ENCODE measurements at places on chromosomes 4 and X. TPM values are rescaled to one million over a fixed set of nuclear protein-coding genes. Genes with fewer than 3 reads are reported as not detected.

Gene PGM2
- 37.6 TPM for total RNA-seq

Gene C4orf36
- total RNA-seq = 2.5 TPM

Gene USP26
- total RNA-seq = not detected

Gene SOD3
- total RNA-seq = 3.8 TPM

Gene ALB
- 196 TPM for total RNA-seq

Gene CCSER1
- 18.1 TPM for total RNA-seq

Gene CT47B1
- total RNA-seq = not detected

Gene EPHA5
- total RNA-seq = 2.4 TPM

Gene SPANXB1
- total RNA-seq = not detected

DNA sequence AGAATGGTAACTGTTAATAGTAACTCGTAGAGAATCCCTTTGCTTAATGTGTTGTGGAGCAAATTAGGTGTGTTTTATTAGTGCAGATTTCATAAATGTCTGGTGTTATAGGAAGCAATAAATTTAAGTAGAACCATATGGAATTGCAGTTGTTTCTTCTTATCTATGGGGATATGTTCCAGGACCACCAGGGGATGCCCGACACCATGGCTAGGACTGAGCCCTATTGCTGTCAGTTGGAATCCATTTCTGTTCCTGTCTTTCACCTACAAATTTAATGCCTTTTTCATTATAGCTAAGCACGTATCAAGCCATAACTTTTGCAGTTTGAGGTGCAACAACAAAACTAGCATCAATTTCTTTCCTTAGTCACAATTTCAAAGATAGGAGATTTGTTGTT is 72.5 kb downstream of the DDIT4L start:
- no peak overlapping the region for H3K27ac ChIP-seq
- H3K27me3 ChIP-seq = no peaks in the 10 kb centered on the region
- no peak for DNase-seq
- no peaks in the 10 kb centered on the region for H3K36me3 ChIP-seq

DNA sequence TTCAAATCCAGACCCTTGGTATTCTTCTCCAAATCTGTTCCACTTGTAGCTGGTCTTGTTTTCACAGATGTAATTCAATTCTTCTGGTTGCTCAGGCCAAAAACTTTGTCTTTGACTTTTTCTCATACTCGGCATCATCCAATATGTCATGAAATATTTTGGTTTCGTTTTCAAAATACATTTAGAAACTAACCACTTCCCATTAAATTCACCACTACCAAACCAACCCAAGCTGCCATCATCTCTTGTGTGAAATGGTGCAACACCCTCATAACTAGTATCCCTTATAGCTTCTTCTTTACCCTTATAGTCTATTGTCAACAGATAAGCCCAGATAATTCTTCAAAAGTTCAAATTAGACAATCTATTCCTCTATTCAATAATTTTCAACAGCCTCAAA is 192.1 kb downstream of the PRR32 start:
- DNase-seq = no peak
- no peak overlapping the region for H3K27ac ChIP-seq
- no peaks in the 10 kb centered on the region for H3K4me1 ChIP-seq
- H3K27me3 ChIP-seq = no peaks in the 10 kb centered on the region
- no peak overlapping the region for H3K4me3 ChIP-seq
- H3K36me3 ChIP-seq = no peaks in the 10 kb centered on the region

DNA sequence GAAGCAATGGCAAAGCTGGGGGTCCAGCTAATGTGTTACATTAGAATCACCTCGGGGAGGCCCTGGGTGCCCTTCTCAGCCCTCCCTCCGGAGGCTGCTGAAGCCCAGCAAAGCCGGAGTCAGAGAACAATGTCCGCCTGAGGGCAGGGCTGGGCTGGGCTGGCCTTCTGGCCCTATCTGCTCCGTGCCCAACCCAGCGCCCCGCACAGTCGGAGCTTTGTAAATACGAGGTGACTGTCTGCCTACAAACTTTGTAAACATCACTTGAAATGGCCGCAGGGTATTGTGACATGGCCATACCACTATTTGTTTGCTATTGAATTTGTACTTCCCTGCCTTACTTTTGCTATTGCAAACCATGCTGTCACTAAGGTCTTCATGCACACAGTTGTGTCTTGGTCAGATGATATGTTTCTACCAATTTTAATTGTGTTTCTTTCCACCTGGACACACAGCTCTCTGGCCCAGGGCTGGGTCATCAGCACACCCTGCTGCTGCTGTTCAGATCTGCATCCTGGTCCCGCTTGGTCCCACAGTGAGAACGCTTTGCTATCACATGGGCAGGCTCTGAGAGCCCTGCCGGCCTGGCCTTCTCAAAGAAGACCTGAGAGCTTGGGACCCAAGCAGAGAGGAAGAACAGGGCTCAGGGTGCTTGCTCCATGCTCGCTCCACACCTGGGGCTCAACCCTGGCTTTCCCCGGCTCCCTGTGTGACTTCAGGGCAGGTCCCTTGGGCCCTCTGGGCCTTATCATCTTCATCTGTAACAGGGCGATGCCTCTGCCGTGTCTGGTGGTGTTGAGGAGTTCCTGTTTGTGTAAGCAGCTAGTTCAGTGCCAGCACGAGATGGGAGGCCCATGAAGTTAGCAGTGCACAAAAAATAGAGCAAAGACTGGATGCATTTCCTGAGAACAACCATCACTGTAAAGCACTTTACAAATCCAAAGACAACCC is 2.3 kb downstream of the S100P start:
- H3K27me3 ChIP-seq = no peaks in the 10 kb centered on the region
- no peak for DNase-seq
- H3K4me3 ChIP-seq = peak overlapping the region; percentile 45
- peaks cover 13% of the 10 kb centered on the region for H3K36me3 ChIP-seq
- peak overlapping the region; percentile 77 for H3K27ac ChIP-seq
- H3K4me1 ChIP-seq = peaks cover 27% of the 10 kb centered on the region

- no peaks in the 10 kb centered on the region for H3K36me3 ChIP-seq
- H3K27ac ChIP-seq = no peak overlapping the region
- peaks cover 3% of the 10 kb centered on the region for H3K4me1 ChIP-seq
Measured at GRCh38 chr4:32485956-32486355, 1765.8 kb downstream of the PCDH7 start.

- no peaks in the 10 kb centered on the region for H3K36me3 ChIP-seq
- H3K27ac ChIP-seq = no peak overlapping the region
- no peaks in the 10 kb centered on the region for H3K4me1 ChIP-seq
- DNase-seq = no peak
- no peak overlapping the region for H3K4me3 ChIP-seq
Measured at GRCh38 chrX:146907391-146908240, 93.1 kb upstream of the CXorf51A start.

GRCh38 chr4:110622841-110623717 is at the start of gene PITX2:
Gene PITX2 (minus strand): TSS chr4:110623077. CDS start chr4:110622460, 617 bp downstream.
- H3K36me3 ChIP-seq = peaks cover 8% of the 10 kb centered on the region
- peak; percentile 97 for DNase-seq
- H3K27me3 ChIP-seq = peaks cover 100% of the 10 kb centered on the region
- peak within 1 kb of the TSS; percentile 87 for H3K4me3 ChIP-seq
- H3K27ac ChIP-seq = peak within 1 kb of the TSS; percentile 48
- H3K4me1 ChIP-seq = peaks cover 28% of the 10 kb centered on the region

GRCh38 chrX:132433551-132433950 is 55.3 kb downstream of the MBNL3 start:
- no peak overlapping the region for H3K4me3 ChIP-seq
- H3K27ac ChIP-seq = no peak overlapping the region
- no peak for DNase-seq
- H3K36me3 ChIP-seq = peaks cover 14% of the 10 kb centered on the region
- peaks cover 11% of the 10 kb centered on the region for H3K4me1 ChIP-seq

DNA sequence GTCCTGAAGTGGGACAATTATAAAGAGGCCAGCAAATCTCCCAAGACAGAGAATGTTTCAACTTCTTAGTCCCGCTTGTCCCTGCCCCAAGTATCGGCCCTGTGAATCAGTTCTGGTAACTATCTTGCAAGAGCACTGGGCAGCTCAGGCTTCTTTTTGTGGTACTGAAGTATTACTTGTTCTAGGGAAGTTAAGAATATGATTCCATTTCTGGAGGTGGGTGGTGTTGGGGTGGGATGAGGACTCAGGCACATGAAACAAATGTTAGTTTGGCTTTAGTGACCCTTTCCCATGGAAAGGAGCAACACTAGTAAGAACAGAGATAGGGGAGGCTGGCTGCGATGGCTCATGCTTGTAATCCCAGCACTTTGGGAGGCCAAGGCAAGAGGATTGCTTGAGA is 28.9 kb downstream of the HOPX start:
- H3K27me3 ChIP-seq = peaks cover 56% of the 10 kb centered on the region
- H3K36me3 ChIP-seq = no peaks in the 10 kb centered on the region
- H3K4me1 ChIP-seq = peaks cover 17% of the 10 kb centered on the region
- DNase-seq = no peak
- no peak overlapping the region for H3K4me3 ChIP-seq

- peaks cover 43% of the 10 kb centered on the region for H3K4me1 ChIP-seq
- no peaks in the 10 kb centered on the region for H3K36me3 ChIP-seq
- no peak for DNase-seq
- H3K27me3 ChIP-seq = no peaks in the 10 kb centered on the region
Measured at GRCh38 chr4:139015948-139016471, 429 bp downstream of the NOCT start.

GRCh38 chrX:9539605-9540387 is 74.9 kb downstream of the TBL1X start:
- H3K4me3 ChIP-seq = no peak overlapping the region
- DNase-seq = no peak
- H3K27me3 ChIP-seq = no peaks in the 10 kb centered on the region
- peaks cover 21% of the 10 kb centered on the region for H3K4me1 ChIP-seq
- peaks cover 19% of the 10 kb centered on the region for H3K36me3 ChIP-seq

DNA sequence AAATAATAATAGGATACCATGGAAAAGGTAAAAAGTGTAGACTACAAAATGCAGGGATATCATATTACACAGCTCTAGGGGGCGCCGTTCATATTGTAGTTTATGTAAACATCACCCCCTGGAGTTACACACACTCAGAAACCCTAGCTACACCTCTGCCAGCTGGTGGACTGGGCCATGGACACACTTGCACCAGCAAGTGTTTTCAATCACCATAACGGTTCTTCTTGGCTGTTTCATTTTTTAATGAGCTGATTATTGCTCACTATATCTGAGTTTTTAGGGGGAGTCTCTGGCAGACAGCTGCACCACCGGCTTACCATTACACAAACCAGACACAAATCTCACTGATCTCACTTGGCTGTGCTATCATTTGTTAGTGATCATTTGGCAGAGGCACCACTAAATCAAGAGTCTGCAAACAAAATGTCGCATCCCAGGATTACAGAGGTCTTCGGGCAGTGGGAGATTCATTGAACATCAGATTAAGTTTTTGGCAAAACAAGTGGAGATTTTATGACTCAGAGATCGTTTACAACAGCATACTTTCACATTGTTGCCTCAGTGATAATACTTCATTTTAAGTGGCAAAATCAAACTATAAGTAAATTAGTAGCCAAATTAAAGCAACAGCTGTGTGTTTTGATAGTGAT is 185.7 kb downstream of the UNC5C start:
- H3K4me3 ChIP-seq = no peak overlapping the region
- H3K27ac ChIP-seq = no peak overlapping the region
- no peak for DNase-seq
- peaks cover 4% of the 10 kb centered on the region for H3K27me3 ChIP-seq
- H3K4me1 ChIP-seq = peaks cover 51% of the 10 kb centered on the region
- H3K36me3 ChIP-seq = peaks cover under 1% of the 10 kb centered on the region

- H3K27me3 ChIP-seq = no peaks in the 10 kb centered on the region
- peaks cover 18% of the 10 kb centered on the region for H3K4me1 ChIP-seq
- DNase-seq = no peak
- peak overlapping the region; percentile 93 for H3K27ac ChIP-seq
- no peaks in the 10 kb centered on the region for H3K36me3 ChIP-seq
- H3K4me3 ChIP-seq = peak overlapping the region; percentile 40
Measured at GRCh38 chr4:169070895-169071218, 60.8 kb upstream of the CBR4 start.

DNA sequence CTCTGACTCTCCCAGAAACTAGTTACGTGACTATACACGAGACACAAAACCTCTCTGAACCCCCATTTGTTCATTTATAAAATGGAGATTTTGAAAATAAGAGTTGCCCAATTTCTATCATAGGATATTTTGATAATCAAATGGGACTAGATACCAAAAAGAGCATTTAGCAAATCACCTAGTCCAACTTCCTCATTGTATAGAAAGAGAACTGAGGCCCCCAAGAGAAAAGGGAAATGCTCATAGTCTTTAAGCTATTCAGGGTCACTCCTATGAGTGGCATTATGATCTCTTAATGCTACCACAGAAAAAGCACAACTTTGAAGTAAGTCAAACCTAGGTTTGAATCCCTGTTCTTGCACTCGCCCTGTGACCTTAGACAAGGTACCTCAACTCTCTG is 62.7 kb downstream of the BMP15 start:
- H3K4me1 ChIP-seq = no peaks in the 10 kb centered on the region
- DNase-seq = no peak
- no peaks in the 10 kb centered on the region for H3K27me3 ChIP-seq
- no peak overlapping the region for H3K27ac ChIP-seq
- no peaks in the 10 kb centered on the region for H3K36me3 ChIP-seq

- H3K27me3 ChIP-seq = no peaks in the 10 kb centered on the region
- no peak for DNase-seq
- no peak overlapping the region for H3K27ac ChIP-seq
- H3K4me3 ChIP-seq = no peak overlapping the region
Measured at GRCh38 chr4:101806914-101807313, 16.4 kb downstream of the BANK1 start.

DNA sequence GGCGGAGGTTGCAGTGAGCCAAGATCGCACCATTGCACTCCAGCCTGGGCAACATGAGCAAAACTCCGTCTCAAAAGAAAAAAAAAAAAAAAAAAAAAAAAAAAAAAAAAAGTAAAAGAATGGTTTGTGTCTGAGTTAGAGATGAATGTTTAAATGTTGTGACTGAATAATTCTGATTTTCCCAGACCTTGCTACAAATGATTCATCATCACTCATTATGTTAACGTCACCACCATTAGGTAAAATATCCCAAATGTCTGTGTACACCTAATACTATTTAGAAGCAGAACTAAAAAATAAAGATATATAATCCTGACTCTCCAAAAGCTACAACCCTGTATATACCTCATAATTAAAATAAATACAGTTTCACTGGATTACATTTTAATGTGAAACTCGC is 70.8 kb downstream of the HHIP start:
- no peak for DNase-seq
- no peak overlapping the region for H3K4me3 ChIP-seq
- H3K27me3 ChIP-seq = no peaks in the 10 kb centered on the region
- H3K27ac ChIP-seq = no peak overlapping the region
- no peaks in the 10 kb centered on the region for H3K36me3 ChIP-seq

DNA sequence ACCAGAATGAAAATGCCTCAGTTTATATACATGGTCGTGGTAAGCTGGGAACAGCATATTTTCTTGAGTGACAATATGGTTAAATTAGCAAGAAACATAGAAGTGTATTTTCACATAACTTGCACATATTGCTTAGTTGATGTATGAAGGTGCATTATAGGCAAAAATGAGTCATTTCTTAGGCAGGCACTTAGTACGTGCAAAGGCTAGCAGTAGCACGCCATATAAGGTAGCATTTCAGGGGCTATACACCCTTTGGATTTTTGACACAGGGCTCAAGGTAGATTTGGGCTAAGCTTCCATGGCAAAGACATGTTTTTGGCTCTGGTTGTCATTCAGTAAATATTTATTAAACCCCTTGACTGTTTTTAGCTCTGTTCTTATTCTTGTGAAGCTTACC is 33.1 kb downstream of the PCDH7 start:
- H3K27ac ChIP-seq = no peak overlapping the region
- no peak for DNase-seq
- H3K36me3 ChIP-seq = peaks cover 10% of the 10 kb centered on the region
- peak overlapping the region; percentile 58 for H3K4me3 ChIP-seq
- H3K27me3 ChIP-seq = no peaks in the 10 kb centered on the region
- peaks cover 18% of the 10 kb centered on the region for H3K4me1 ChIP-seq

- no peaks in the 10 kb centered on the region for H3K4me1 ChIP-seq
- no peak overlapping the region for H3K4me3 ChIP-seq
- DNase-seq = no peak
- no peak overlapping the region for H3K27ac ChIP-seq
Measured at GRCh38 chr4:154399259-154399974, 92.2 kb downstream of the DCHS2 start.
